Stimulated activated CD4-positive, alpha-beta T cell treated with anti-CD3 and anti-CD28 coated beads, Interleukin-4, amount 100 ng/mL, for 1 hour (primary cell): ENCODE measurements at places on chromosomes 5 and 9.

DNA sequence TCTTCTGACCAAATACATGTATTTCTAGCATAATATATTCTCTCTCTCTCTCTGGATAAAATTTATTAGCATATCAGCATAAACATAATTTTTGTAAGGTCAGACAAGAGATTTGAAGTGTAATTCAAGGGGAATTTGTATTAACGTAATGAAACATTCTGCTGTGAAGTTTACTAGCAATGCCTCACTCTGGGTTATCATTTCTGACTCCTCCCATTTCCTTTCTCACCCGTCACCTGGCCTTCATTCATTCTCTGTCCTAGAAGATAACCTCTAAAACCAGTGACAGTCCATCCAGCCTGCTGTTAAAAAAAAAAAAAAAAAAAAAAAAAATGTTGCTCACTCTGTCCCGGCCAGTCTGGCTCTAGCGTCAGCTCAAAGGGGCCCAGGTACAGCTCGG, 27.1 kb downstream of the GRAMD2B start:
- no peak for DNase-seq

DNA sequence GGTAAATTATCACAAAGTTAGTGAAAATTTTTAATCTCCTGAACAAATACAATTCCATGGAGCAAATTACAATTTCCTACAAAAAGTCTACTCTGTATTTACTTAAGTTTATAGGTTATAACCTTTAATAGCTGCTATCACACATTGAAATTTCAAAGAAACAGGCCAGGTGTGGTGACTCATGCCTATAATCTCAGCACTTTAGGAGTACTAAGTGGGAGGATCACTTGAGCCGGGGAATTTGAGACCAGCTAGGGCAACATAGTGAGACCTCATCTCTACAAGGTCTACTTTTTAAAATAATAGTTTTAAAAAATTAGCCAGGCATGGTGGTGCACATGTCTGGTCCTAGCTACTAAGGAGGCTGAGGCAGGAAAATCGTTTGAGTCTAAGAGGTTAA, 50.3 kb downstream of the HINT1 start:
- no peak for DNase-seq

GRCh38 chr5:172659570-172659908, 18.5 kb downstream of the NEURL1B start:
- DNase-seq, result no peak

GRCh38 chr5:81786991-81787390, 36.1 kb upstream of the SSBP2 start:
- DNase-seq, result no peak

DNA sequence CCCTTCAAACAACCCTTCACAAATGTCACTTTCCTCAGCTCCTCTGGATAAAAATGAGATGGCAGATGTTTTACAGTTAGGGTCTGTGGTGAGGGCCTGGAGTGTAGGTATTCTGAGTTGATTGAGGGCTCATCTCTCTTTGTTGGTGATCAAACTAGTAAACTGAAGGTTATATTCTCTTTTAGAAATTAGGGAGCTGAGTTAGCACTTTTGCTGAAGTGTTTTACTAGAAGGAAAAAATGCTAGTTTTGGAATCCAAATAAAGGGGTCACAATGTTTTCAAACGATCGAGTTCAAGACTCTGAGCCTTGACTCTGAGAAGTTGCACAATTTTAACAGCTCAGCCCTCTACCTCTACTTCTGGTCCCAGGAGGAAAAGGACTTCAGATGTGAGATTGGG, 23.4 kb downstream of the RHOBTB3 start:
- no peak for DNase-seq

GRCh38 chr5:172133359-172134029, 54.5 kb downstream of the STK10 start:
- DNase-seq, result peak; percentile 55

GRCh38 chr5:125695996-125696655, 727.1 kb upstream of the GRAMD2B start:
- DNase-seq, result no peak

- DNase-seq, result no peak
Observed at GRCh38 chr5:53827211-53827651, 266.8 kb downstream of the NDUFS4 start.

DNA sequence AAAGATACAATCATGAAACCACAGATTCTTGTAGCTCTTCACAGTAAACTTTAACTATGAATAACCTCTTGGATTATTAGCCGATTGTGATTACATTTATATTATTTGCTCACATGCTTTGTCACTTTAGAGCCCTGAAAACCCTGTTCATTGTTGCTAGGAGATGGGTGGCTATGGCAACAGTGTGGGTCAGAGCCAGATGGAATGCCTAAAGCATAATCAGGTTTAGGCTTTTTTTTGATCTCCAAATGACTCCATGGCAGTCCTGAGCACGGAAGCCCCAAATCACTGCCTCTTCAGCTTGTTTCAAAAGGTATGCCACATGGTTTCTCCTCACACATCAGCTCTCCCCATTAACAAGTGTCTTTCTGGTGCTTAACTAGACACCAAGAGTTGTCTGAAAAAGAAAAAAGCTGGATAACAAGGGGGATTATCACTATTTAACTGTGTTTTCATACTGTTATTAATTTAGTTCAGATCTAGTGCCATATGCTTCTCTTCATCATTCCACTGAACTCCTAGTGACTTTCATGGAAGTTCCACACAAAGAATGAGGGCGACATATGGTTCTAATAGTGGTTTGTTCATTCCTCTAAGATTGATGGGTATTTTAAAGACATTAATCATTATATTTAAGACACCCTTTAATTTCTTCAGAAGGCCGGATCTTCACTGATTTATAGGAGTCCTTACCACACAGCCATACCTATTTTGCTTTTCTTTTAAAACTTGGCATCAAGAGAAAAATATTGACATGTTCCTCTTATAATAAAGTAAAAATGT, 88.8 kb upstream of the PAM start:
- DNase-seq, result no peak

DNA sequence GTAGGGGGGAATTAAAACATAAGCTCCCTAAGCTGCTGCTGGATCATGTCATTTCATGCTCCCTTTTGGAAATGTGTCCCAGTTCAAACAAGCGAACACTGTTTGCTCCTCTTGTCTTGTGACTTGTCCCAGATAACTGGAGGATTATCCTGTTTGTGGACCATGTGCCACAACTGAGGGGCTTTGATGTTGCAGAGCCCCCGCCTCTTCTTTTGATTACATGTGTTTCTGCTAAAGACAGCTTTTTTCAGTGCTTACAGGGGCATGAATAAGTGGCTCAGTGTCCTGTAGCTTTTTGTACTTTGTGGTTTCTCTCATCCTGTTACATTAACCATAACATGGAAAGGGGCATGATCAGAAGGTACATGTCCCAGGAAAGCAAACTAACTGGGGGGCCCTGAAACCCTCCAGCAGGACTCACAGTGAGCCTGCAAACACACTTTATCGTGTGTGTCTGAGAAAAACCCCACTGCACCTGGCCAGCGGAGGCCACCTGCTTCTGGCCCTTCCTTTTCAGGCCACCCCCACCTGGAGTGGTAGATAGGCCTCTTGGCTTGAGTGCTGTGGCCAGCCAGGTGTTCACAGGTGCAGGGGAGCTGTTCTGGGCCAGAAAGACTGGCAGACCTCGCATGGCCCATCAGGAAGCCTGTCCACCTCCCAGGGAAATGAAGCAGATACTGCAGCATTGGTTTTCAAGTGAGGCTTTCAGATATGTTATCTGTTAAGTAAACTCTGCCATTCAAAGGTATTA, 285.6 kb downstream of the FANCC start:
- no peak for DNase-seq

DNA sequence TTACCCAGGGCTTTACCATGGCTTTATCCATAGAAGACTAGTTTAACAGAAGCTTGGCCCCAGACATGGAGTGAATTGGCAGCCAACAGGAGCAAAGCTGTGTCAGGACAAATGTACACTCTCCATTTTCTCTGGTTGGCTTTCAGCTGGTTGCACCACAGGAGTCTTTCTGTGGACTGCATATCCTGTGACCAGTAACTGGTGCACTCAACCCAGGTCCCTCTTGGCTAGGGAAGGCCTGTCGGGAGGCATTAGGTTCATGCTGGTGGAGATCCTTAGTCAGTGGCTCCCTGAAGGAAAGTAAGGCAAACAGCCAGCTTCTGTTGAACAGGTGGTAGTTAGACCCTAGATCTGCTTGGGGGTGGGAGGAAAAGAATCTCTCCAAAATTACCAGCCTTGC, 146.9 kb upstream of the TLX3 start:
- DNase-seq, result no peak

- no peak for DNase-seq
Observed at GRCh38 chr9:125397736-125398135, 136.1 kb downstream of the GAPVD1 start.

DNA sequence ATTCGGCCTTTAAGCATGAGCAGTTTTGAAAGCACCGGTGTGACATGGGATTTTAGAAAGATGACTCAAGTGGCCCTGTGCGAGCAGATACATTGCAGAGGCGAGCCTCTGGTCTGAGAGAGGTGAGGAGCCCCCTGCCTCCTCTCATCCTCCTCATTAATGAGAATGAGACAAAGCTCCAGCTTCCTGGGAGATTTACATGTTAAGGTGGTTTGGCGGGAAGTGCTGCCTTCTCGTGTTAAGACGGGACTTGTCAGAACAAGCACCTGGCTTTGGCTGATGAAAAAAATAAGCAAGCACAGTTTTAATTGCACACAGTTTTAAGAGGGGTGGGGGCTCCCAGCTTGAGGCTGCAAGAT, 68.1 kb downstream of the ACTL7B start:
- no peak for DNase-seq

DNA sequence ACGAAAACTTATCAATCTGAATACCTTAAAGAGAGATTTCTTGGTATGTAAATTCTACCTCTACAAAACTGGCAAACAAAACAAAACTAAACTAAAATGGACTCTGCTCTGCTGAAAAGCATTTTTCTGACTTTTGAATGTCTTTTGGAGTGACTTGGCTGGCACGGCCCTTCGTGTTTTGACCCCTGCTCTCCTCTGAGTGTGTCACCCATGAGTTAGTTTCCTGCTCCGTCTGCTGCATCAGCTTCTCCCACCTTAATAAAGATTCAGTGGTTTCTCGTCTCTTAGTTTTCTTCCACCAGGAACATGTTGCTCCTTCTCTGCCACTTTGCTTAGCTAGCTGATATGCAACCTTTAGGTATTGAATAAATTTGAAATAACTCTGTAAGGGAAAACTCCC, 1084.0 kb upstream of the CDH18 start:
- no peak for DNase-seq

GRCh38 chr5:25618821-25619220, 974.0 kb upstream of the CDH10 start:
- DNase-seq, result no peak

GRCh38 chr5:82901281-82901888, 175.8 kb downstream of the TMEM167A start:
- DNase-seq, result no peak

GRCh38 chr9:32603914-32604852, 31.2 kb upstream of the NDUFB6 start:
- no peak for DNase-seq

DNA sequence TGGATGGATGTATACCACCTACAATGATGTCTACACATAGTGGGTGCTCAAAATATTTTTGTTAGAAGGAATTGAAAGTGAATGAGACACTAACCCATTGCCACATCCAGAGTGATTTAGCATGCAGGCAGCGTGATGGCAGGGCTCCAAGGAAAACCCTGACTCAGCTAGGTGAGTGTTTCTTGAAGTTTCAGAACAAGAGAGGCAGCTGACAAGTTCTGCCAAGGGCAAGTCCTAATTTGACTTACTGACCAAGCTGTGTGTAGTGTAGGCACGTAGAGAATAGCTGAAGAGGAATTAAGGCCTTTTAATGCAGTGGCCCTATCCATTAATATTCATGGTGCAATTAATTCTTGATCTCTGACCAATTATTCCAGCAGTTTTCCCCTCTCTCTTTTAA, 107.8 kb upstream of the ATP10B start:
- DNase-seq, result no peak

- DNase-seq, result no peak
Observed at GRCh38 chr5:39202597-39203274, 16.6 kb downstream of the FYB1 start.

DNA sequence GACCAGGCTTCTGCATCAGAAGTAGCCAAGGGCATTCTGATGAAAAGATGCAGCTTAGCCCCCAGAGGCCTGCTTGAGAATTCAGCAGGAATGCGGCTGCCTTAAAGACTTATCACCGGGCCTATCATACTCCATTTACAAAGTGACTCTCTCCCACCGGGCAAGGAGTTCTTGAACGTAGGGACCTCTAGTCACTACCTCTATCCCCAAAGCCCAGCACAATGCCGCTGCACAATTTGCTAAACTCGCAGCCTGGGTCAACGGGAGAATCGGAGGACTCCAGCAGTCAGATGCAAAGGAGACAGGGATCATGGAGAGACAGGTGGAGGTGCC, 661 bp downstream of the PDCL start:
- DNase-seq, result no peak

GRCh38 chr5:173751266-173751600, 134.8 kb upstream of the BOD1 start:
- DNase-seq, result no peak

DNA sequence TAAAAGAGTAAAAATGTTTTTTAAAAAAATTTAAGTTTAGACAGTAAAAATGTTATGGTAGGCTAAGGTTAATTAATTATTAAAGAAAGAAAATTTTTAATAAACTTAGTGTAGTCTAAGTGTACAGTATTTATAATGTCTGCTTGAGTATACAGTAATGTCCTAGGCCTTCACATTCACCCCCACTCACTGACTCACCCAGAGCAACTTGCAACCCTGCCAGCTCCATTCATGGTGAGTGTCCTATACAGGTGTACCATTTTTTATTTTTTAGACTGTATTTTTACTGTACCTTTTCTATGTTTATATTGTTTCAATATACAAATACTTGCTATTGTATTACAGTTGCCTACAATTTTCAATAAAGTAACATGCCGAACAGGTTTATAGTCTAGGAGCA, 234.1 kb downstream of the AUH start:
- no peak for DNase-seq

DNA sequence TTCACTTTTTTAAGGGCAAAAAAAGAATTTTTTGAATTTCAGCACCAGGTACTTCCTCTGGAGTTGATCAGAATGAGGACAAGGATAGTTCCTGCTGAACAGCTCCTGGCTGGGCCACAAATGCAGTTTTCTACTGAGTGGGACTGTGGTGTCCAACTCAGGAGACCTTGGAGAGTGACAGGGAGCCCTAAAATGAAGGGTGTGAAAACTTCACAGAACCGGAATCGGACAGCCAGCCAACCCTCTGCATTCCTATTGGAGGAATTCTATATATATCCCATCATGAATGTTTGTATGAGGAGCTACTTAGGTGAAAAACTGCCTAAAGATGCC, 40.6 kb downstream of the ANKH start:
- no peak for DNase-seq

- DNase-seq, result no peak
Observed at GRCh38 chr5:131196331-131196730, 25.6 kb downstream of the LYRM7 start.

- DNase-seq, result no peak
Observed at GRCh38 chr5:89441965-89442364, 559.0 kb upstream of the MEF2C start.

- no peak for DNase-seq
Observed at GRCh38 chr5:101163088-101163487, 260.0 kb upstream of the ST8SIA4 start.

GRCh38 chr5:157821822-157822622, 36.9 kb downstream of the CLINT1 start:
- DNase-seq, result no peak
